ENCODE measurements at places on chromosomes 16 and 17.

DNA sequence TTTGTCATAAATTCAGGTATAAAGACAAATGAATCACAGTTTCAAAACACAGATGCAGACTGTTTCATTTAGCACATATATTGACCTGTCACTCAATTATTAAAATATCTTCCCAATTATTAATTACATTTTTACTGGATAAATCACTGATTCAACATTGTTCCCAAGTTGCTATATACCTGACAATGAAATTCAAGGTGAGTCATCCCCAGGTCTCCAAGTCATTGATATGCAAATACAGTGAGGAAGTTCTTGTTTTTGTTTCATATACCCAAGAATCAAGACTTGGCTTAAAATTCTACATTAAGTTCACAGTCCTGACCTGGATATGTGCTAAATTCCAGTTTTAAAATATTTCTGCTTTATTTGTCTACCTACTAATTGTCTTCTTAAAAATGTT is 599.3 kb upstream of the PSMD7 start:
- DNase-seq = no peak

DNA sequence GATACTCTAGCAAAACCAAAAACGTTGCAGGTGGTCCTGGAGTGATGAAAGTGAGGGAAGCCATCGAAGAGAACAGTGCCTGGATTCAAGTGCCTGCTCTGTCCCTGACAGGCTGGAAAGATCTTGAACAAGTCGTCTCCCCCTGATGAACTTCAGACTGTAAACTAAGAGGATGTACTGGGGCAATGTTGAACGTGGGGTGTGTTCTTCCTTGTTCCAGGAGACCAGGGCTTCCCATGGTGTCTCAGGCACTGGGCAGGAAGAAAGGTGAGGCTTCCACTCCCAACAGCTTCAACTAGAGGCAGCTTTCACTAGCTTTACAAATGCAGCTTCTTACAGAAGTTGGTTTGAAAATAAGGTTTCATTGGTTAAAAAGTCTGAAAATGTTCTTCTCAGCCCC is 21.4 kb upstream of the NF1 start:
- DNase-seq = no peak

DNA sequence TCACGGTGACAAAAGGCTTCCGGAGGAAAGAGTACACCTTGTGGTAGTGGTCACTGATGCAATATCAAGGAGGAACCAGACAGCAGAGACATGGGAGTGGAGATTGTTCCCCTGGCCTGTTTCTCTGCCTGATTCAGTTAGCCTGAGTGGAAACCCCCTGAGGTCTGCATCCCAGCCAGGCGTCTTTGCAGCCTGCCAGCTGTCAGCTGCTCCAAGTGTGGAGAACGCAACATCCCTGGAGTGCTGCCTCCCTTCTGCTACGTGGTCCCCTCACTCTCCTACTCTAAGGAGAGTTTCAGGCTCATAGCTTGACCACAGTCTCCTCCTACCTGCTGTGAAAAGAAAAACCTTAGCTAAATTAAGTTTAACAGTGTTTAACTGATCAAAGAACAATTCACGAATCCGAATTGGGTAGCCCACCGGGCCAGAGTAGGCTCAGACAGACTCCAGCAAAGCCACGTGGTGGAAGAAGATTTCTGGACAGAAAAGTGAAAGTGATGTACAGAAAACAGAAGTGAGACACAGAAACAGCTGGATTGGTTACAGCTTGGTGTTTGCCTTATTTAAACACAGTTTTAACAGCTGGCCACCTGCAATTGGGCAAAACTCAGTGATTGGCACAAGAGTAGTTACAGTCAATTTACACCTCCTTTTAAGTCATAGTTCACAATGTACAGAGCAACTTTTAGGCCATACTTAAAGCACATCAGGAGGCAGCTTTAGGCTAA is 188.6 kb downstream of the DNAH9 start:
- no peak for DNase-seq

DNA sequence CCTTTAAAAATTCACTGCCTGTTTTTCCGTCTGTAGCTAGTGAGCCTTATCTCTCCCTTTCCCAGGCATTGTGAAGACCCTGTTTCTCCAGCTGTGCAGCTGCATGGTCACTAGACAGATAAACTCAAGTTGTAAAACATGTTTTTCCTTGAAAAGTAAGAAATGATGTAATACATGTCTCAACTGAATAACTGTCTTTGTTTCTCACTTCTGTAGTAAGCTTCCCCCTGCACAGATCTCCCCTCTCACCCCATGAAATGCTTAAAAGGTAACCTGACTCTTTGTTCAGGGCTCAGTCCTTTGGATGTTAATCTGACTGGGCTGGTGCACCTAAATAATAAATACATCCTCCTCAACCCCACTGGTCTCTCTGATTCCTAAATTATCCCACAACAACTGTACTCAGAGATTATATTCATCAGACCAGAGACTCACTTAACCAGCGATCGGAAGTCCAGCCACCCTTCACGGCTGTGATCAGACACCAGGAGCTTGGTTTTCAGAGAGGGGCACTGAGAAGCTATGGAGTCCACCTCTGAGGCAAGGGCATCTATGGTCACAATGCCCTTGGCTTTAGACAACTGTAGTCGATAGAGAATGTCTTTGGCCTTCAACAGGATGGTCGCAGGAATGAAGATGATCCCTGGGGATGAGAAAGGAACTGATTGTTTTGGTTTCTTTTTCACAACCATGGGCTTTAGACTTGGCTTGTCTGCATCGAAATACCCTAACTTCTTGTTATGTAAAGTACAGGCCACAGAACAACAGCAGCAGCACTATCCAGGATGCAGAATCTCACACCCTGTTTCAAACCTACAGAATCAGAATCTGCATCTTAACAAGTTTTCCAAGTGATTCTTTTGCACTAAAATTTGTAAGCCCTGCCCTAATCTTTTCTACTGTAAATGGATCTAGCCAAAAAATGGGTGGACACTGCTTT is 15.4 kb downstream of the ACSM1 start:
- DNase-seq = no peak

All from AG08395 (cell line).